Effector CD8-positive, alpha-beta T cell (primary cell): ENCODE measurements at places on chromosomes 13 and 19.

GRCh38 chr13:107210723-107211030 lies 642.7 kb upstream of the ARGLU1 start:
- no peak for DNase-seq

- DNase-seq: no peak
Observed at GRCh38 chr13:103730407-103730806, 664.2 kb upstream of the SLC10A2 start.

GRCh38 chr19:43847246-43847645 lies 20.1 kb downstream of the ZNF283 start:
- no peak for DNase-seq

DNA sequence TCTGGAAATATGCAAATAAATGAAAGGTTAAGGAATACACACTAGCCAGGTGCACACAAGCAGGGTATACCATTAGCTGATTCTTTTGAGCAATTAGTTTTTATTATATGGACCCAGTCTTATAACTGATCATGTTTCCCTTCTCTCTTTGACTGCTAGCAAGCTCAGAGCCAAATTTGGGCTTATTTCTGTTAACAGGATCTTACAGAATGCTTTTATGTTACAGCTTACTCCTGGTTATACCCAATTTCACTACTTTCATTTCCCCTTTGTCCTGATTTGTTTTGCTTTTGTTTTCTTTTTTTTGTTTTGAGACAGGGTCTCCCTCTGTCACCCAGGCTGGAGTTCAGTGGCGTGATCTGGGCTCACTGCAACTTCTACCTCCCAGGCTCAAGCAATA lies 12.9 kb upstream of the TPT1 start:
- no peak for DNase-seq

- DNase-seq: no peak
Observed at GRCh38 chr19:28949535-28949934, 263.4 kb downstream of the UQCRFS1 start.

GRCh38 chr13:61146571-61146970 lies 269.1 kb downstream of the PCDH20 start:
- DNase-seq: no peak

DNA sequence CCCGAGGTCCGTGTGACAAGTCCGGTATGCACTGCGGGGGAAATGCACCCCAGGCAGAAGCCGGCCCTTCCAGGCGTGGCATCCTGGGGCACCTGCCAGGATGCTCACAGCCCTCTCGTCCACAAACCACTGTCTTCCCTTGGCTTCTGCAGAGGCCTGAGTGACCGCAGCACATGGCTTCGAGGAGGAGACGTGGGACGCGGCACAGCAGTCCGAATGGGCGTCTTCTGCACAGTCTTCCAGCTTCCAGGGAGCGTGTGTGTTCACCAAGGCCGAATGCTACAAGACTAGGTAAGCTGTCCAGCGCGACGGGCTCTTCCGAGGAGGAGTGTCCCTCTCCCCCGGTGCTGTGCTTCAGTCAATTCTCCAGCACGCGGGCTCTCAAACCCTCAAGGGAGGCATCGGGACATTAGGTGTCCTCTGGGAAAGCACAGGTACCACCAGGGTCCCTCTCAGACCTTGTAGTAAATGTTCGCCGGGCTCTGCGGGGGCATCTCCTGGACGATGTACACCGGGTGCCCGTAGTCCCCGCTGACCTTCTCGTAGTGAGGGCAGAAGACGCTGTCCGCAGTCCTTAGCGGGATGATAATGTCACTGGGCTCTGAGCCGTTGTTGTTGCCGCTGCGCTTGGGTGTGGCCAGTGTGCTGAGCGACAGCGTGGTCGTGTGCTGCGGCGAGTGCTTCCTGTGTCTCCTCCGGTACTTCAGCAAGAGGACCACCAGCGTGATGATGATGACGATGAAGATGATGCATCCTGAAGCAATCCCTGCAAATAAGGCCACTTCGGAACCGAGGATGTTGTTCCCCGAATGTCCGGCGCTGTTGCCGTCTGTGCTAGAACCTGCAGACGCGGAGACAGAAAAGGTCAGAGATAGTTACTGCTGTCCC lies 42.6 kb downstream of the EFNB2 start:
- DNase-seq: no peak

DNA sequence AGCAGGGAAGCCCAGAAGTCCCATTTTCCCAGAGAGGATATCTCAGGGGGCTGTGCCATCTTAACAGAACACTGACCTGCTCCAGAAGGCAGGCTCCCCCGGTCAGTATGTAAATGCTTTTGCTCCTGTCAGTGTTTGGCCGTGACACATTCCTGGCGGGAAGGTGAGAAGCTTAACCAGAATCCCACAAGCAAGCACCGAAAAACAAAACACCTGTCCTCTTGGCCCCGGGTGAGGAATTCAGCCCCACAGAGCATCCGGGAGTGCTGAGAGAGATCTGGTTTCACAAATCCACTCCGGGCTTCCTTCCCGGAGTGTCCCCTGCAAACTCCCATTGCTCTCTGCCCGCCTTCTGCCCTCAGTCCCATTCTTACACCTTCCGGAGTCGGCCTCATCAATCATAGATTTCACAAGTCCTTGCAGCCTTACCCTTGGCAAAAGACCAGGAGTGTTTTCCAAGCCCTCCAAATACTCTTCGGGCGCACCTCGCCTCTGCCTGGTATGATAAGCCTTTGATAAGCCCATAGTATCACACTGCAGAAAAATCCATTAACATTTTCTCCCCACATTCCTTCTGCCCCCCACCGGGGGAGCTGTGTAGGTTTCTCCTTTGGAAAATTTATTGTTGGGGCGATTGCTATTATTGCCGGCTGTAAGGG lies 12.2 kb downstream of the TPM4 start:
- DNase-seq: no peak

DNA sequence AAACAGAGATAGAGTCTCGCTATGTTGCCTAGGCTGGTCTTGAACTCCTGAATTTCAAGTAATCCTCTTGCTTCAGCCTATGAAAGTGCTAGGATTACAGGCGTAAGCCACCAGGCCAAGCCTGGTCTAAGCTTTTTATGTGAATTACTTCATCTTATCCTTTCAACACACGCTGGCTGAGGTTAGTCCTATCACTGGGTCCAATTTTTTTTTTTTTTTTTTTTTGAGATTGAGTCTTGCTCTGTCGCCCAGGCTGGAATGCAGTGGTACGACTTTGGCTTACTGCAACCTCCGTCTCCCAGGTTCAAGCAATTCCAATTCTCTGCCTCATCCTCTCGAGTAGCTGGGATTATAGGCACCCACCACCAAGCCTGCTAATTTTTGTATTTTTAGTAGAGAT lies 10.4 kb downstream of the MYO1F start:
- no peak for DNase-seq

GRCh38 chr19:46423188-46423587 lies 5.5 kb downstream of the PNMA8C start:
- no peak for DNase-seq

- DNase-seq: no peak
Observed at GRCh38 chr13:76632401-76633044, 253.7 kb downstream of the KCTD12 start.

DNA sequence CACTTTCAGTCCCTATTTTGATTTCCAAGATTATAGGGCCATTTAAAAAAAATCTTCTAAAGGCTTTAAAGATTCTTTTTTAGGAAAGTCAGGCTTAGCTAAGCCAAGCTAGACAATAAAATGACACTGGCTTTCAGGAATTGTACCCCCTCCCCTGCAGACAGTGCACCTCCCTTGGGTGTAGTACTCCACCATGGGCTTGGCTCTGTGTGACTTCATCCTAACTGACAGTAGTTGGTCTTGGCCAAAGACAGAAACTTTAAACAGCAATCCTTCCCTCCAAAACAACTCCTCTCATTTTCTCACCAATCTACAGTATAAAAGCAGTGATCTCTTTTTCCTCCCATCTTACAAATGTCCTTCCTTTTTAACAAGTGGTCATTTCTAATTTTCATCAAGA lies 283.0 kb downstream of the DNAJC15 start:
- no peak for DNase-seq

DNA sequence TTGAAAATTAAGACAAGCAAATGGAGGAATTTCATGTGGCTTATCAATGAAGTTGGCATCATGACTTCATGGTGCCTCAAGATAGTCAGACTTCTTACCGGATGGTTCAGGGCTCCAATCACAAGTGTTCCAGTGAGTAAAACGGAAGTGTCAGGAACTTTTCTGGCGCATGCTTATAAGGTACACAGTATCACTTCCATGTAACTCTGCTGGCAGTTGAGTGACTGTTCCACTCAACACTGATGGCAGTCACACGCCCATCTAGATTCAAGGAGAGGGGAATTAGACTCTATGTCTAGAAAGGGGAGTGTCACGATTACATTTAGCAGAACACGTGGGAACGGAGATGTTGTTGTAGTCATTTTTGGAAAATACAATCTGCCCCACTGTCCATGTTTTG lies 114.3 kb downstream of the KCTD15 start:
- DNase-seq: no peak

- DNase-seq: no peak
Observed at GRCh38 chr13:19117913-19118739, 63.5 kb downstream of the TUBA3C start.

DNA sequence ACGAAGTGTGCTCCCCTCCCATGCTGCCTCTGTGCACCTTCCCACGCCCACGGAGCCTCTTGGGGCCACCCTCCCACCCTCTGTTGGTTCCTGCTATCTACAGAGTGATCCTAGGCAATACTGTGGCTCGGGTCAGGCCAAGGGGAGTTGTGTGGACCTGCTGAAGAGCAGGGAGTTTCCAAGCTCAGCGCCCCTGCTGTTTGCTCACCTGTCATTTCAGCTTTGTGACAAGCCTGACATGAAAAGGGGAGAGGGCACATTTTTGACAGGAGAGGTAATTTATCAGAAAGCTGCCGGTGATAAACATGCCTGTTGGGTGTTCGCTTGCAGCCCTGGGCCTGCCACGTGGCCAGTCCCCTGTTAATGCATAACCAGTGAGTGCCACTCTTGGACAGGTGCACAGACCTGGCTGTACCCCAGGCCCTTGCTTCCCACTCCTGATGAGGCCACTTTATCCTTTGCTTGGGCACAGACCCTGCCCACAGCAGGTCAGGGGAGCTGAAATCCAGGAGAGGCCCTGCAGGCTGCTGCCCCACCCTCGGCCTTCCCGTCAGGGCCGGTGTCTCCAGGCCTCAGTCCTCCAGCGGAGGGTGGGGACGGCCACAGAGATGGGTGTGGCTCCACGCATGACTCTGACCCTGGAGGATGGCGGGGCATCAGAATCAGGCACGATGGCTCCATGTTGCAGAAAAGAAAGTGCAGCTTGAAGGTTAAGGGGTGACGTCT lies 201.5 kb upstream of the GPR12 start:
- no peak for DNase-seq

DNA sequence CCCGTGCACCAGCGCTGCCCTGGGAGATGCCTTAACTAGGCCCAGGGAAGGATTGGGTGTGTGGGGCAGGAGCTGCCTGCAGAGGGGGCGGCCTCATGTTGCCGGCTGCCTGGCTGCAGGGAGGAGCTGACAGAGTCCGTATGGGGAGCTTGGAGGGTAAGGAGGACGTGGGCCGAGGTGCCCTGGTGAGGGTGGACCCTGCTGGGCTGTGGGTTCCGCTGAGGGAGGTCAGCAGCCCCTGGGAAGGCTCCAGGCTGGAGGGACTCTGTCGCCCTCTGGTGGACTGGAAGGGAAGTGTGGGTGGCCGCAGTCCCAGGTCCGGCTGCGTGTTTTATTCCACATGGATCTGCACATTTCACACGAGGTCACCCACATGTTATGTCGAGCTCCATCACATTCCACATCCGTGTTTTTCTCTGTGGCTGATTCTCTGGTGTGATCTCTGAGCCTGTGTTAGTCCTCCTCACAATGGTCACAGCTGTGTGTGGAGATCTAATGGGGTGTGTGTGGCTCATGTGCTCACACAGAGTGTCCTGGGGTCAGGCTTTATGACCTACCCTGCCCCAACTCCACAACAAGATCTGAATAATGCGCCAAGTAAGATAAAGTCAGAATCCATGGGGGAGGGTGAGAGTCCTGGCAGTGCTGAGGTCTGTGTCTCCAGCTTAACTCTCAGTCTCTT lies 1.8 kb upstream of the CEACAM8 start:
- peak; percentile 4 for DNase-seq

DNA sequence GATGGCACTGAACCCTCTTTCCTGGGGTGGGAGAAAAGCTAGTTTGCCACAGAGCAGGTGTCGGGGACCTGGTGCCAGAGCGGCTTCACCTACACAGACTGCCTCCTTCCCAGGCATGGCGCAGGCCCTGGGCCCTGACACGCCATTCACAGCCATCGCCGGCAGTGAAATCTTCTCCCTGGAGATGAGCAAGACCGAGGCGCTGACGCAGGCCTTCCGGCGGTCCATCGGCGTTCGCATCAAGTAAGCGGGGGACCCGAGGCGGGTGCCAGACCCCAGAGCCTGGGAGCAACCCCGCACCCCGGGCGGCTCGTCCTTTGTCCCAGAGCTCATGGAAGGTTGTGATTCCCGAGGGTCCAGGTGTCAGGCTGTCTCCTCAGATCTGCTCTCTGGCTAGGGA lies 10.0 kb downstream of the LHB start:
- no peak for DNase-seq

GRCh38 chr13:72716776-72717175 lies 10.7 kb downstream of the MZT1 start:
- no peak for DNase-seq

DNA sequence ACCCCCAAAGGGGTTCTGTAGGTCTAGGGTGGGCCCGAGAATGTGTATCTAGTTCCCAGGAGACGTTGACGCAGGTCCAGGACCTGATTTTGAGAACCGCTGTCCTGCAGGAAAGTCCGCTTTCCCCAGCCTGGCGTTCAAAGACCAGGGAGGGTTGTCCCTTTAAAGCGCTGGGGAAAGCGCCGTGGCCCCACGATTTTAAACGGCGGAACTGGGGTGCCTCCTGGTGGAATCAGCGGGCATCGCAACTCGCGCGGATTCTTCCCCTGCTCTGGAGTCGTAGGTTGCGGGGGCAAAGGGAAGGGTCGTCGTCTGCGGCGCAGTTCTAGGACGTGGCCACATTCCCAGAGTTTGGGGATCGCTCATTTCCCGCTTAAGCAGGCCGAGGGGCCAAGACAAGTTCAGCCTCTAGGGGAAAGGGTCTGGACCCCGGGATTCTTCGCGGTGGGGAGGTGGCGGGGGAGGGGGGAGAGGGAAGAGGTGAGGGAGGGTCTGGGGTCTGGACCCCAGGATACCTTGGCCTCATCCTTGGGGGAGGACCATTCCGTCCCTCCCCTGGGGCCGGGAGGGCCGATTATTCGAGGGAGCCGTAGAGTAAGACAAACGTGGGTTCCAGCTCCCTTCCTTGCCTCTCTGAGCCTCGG lies 7.7 kb downstream of the PNMA8B start:
- peak; percentile 64 for DNase-seq

GRCh38 chr13:47687577-47687976 lies 313.5 kb downstream of the SUCLA2 start:
- DNase-seq: no peak

DNA sequence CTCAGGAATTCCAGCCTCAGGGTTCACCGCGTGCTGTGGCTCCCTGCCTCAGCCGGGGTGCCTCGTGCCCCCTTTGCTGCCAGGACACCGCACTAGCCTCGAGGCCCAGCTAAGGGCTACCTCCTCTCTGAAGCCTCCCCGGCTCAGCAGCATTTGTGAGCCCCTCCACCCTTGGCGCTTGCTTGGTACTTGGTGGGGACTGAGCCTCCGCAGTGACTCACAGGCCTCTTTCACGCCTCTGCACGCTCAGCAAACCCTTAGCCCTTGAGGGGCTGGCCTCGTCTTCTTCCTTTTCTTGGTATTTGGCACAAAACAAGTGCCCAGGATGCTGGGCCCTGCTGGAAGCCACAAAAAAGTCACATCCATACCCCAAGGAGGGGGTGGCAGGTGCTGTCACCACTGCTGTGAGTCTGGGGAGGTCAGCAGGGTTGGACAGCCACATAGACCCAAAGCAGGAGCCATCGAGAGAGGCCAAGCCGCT lies 85.4 kb upstream of the TM9SF2 start:
- no peak for DNase-seq
